ENCODE measurements at places on chromosomes 7 and 10.

- no peak for DNase-seq
These were observed 180.5 kb upstream of the CTBP2 start for GRCh38 chr10:125340903-125341302.

DNA sequence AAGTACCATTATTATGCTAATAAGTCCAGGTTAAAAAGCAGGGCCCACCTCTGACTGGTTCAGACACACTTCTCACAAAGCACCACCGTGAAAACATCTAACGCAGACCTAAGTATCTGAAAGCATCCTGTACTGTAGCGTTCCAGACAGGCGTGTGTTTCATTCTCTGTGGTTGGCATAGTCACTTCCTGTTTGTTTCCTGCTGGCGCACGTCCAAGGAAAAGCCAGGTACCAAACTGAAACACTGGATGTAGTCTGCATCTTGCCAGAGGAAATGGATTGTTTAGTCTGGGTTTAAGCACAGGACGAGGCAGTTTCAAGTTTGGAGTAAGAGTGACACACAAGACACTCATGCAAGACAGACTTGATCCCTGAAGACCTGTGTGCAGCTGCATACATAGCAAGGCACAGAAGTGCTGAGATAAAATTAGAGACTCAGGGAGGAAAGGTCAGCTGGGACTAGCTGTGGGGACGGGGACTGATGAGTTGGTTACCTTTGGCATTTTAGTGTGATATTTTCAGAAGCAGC is 23.3 kb downstream of the BPGM start:
- DNase-seq, result no peak

GRCh38 chr10:4656576-4657194 is 169.3 kb upstream of the AKR1E2 start:
- DNase-seq, result no peak

GRCh38 chr10:45082176-45082575 is 81.5 kb downstream of the ZNF22 start:
- no peak for DNase-seq

DNA sequence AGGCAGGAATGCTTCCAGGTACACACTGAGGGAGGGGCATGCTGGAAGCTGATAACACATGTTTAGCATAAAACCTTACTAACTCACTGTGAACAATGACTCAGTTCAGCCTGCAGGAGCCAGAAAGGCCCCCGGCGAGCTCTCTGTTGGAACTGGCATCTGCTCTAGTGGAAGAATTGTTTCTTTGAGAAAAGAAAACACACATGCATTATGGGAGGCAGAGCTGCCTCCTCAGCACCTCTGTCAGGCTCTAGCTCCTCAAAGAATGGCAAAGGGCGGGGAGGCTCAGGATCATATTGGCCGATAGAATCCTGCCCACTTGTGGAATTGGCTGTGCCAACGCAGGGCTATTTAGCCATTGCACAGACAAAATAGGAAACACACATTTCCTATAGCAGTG is 338.3 kb downstream of the CXCL12 start:
- DNase-seq, result no peak

- DNase-seq, result no peak
These were observed 553.3 kb downstream of the MDFIC start for GRCh38 chr7:115475206-115475605.

Data from esophagus muscularis mucosa (tissue), 4 donors.